ENCODE measurements at places on chromosomes 16 and 17.

DNA sequence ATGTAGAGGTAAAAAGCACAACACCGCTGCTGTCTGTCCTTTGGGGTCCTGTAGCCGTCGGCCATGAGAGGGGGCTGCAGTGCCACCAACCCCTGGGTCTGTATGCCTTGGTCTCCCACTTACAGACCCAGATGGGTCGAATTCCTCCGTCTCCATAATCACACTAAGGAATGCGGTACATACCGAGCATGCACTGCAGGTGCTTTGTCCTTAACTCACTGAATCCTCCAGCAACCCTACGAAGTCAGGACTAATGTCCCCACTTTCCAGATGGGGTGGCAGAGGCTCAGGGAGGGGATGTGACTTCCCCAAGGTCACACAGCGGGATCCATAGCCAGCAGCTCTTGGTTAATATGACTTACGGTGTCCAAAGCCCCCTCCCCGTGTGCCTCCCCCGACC lies 219.9 kb upstream of the CIBAR2 start:
- no peak for DNase-seq

GRCh38 chr17:12977008-12977751 lies 40.6 kb downstream of the ELAC2 start:
- no peak for DNase-seq

- no peak for DNase-seq
Measured at GRCh38 chr17:27477050-27477888, 21.0 kb downstream of the KSR1 start.

GRCh38 chr17:39765175-39765574 lies 27.4 kb downstream of the GRB7 start:
- no peak for DNase-seq

DNA sequence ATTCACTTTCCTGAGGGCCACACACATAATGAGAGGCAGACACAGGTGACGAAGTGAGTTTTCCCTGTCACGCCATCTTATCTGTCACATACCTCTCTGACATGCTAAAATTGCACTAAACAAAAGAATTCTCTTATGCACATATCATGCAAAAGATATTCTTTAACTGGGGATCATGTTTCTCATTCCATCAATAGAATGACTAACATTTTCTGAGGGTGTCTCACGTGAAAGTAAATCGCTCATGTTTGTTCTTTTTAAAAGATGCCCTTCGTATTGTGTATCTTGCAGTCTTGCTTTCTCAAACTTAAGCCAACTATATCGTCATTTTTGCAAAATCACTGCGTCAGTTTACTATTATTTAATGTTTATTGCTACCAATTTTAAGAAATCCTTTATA lies 306.4 kb downstream of the WWOX start:
- DNase-seq = no peak

All from stimulated activated CD8-positive, alpha-beta memory T cell treated with anti-CD3 and anti-CD28 coated beads, Interleukin-15, amount 100 ng/mL, for 4 hours (primary cell).